ENCODE measurements at places on chromosomes 4 and X.

GRCh38 chrX:139058831-139059495, 347.4 kb upstream of the FGF13 start:
- DNase-seq, result no peak

- DNase-seq, result no peak
Observed at GRCh38 chr4:38387819-38388218, 276.2 kb upstream of the KLF3 start.

DNA sequence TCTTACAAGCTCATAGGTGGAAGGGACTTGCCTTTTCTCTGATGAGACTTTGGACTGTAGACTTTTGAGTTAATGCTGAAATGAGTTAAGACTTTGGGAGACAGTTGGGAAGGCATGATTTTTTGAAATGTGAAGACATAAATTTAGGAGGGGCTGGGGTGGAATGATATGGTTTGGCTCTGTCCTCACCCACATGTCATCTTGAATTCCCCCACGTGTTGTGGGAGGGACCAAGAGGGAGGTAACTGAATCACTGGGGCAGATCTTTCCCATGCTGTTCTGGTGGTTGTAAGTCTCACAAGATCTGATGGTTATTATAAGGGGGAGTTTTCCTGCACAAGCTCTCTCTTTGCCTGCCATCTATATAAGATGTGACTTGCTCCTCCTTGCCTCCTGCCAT, 777.9 kb downstream of the CENPC start:
- no peak for DNase-seq

- no peak for DNase-seq
Observed at GRCh38 chr4:145505995-145506394, 24.3 kb downstream of the SMAD1 start.

DNA sequence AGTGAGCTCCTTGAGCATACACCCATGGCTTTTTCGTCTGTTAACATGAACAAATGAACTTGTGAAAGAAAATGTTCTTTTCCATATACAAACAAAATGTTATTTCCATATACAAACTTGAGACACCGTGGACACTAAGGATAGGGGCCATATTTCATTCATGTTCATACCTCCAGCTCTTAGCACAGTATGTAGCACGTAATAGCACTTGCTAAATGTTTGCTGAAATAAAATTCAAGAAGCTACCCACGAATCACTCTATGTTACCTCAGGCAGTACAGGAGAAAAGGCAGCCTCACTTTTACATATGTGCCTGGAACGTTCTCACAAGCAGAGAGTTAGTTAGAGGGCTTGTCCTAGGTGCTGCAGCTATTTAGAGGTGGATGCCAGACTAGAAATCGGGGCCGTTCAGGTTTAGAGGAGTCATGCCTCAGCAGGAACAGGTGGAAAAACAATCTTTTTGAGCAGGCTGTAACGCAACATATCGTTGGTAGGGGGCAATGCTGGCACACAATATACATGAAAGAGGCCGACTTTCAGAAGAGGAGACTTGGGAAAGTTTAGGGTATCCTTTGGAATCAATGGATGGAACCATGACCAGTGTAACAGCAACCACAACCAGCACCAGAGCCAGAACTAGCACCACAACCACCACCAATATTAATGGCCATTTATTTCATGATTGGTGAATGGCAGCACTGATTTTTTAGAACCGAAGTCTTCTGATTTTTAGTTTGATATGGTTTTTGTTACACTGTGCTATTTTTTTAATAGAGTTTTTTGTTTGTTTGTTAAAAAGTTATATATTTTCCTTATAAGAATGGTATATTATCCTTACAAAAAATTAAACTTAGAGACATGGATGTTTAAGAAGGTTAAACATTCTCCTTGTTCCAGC, 14.8 kb upstream of the PAQR3 start:
- no peak for DNase-seq

- no peak for DNase-seq
Observed at GRCh38 chr4:114758066-114758465, 159.5 kb downstream of the UGT8 start.
